ENCODE measurements at places on chromosomes 6 and 20.

- DNase-seq = no peak
Measured at GRCh38 chr6:14943116-14943515, 302.8 kb upstream of the JARID2 start.

DNA sequence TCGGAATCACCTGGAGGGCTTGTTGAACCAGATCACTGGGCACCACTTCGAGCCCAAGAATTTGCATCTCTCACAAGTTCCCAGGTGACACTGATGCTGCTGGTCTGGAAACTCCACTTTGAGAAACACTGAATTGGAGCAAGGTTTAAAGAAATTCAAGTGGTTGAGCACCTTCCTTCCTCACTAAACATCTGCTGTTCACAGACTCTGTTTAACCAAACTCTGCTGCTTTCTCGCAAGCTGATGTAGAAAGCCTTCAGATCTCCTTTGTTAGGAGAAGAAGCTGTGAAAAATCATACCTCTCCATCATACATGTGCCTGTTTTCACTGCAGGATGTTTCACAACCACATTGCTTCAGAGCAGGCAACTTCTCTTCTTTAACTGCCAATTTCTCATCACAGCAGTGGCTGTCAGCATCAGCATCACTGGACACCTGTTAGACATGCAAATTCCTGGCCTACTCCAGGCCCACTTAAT is 87.5 kb upstream of the TOP1 start:
- DNase-seq = no peak

- no peak for DNase-seq
Measured at GRCh38 chr6:47174502-47175023, 132.4 kb upstream of the ADGRF1 start.

- no peak for DNase-seq
Measured at GRCh38 chr6:156883497-156884252, 106.5 kb downstream of the ARID1B start.

DNA sequence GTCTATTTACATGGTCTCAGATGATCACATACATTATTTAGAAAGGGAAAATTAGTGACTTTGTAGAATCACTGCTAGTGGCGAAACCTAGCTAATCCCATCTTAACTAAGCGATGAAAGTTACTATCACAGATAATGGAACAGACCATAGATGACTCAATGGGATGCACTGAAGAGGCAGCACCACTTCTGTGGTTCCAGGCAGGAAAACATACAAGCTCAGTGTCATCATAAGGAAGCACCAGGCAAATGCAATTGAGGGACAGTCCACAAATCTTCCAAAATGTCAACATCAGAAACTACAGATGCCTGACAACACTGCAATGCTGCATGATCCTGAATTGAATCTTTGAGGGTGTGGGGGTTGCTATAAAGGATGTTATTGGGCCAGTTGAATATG is 15.9 kb upstream of the SNAI1 start:
- DNase-seq = no peak

- peak; percentile 2 for DNase-seq
Measured at GRCh38 chr6:168031411-168031971, 34.0 kb downstream of the KIF25 start.

- DNase-seq = no peak
Measured at GRCh38 chr20:58642441-58642840, 8.6 kb upstream of the STX16 start.

DNA sequence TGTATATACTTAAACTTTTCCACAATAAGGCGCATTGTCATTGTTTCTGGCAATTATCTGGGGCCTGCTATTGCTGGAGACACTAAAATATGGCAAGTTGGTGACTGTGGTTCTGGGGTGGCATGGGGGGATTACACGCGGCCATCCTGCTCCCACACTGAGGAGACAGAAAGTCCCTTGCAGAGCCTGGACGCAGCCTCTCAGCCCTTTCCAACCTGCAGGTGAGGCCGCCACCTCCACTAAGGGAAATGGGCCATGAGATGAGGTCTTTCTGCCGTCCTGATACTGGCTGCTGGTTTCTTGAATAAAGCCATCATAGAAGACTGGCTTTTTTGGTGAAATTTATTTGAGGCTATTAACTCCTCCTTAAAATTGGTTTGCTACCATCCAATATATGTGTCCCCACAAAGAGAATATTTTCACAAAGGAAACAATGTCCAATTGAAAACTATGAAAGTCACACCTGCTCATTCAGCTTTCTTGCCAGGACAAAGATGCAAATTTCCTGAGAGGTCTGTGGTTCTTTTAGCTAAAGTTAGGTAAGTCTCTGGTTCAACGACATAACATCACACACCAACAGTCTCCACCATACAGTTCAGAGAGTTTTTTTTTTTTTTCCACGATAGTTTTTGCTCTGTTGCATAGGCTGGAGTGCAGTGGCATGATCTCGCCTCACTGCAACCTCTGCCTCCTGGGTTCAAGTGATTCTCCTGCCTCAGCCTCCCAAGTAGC is 13.0 kb downstream of the TXNDC5 start:
- DNase-seq = no peak

GRCh38 chr6:118704915-118705314 is 53.5 kb upstream of the CEP85L start:
- DNase-seq = no peak

DNA sequence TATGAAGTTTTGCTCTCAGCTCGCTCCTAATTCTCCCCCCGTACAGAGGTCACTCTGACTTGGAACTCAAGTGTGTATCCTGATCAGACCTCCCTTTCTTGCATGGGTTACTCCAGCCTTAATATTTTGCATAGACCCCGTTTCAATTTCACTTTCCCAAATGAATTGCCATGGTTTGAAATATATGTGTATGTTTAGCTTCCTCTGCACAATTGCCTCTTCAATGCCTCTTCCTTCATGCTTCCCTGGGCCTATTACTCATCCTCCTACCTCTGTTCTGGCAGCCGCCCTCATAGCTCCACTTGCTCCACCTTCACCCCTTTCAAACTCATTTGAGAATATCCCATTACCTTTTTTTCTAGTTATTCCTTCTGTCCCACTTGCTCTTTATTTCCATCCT is 90.0 kb upstream of the SAMD5 start:
- no peak for DNase-seq

DNA sequence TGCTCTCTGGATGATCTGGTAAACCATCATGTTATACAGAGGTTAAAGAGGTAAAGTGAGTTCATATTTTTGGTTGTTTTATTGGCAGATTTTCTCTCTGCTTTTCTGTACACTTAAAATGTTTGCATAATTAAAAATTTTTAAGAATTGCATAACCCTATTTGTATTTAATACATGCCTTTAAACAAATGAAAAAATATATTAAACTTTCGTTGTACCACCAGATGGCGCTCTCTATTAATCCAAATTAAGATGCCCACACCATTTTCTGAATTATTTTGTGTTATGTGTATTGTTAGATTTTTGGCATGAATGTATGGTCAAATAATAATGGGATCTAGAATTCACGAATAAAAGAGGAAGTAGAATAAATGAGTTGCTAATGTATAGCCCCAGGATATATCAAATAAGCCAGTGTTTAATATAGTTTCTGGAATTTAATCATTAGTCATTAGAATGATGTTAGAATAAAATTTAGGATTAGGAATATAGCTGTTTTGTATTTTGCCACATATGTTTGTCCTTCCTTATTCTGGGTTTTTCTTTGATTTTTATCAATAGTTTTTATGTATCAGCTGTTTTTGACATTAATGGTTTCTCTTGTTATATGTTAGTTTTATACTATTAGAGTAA is 38.9 kb downstream of the SMAP1 start:
- no peak for DNase-seq

DNA sequence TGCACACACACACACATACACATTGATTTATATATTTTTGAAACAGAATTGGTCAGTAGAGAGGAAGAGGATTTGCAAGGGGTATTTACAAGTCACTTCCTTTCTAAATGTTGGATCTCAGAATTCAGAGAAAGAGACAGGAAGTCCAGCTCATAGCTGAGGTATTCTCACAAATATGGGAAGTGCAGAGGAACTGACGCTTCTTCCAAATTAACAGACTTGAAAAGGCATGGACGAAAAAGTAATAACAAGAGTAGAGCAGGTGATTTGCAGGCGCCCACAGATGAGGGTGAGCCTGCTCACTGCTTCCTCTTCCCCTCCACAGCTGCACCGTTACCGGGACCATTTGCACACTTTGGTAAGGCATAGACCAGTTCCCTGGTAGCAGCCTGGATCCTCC is 246.4 kb downstream of the PHACTR1 start:
- no peak for DNase-seq

- no peak for DNase-seq
Measured at GRCh38 chr6:135382182-135382628, 115.3 kb downstream of the AHI1 start.

DNA sequence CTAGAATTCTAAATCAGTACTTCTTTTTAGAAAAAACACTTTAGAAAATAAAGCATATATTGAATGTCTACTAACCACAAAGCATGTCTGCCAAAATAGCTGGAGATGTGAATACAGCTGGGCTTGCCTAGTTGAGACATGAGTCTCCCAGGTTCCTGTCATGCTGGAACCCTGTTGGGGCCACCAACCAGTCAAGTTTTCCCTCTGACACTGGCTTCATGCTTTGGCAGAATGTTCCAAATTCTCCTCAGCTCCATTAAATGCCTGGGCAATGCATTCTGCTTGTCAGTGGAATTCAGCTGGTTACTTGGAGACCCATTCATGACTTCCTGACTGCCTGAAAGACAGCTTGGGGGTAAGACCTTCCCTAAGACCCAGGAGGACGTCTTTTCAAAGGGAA is 87.2 kb downstream of the PRND start:
- no peak for DNase-seq

GRCh38 chr6:134732763-134733162 is 217.1 kb downstream of the ALDH8A1 start:
- no peak for DNase-seq

- no peak for DNase-seq
Measured at GRCh38 chr6:152746172-152746553, 4.4 kb upstream of the VIP start.

DNA sequence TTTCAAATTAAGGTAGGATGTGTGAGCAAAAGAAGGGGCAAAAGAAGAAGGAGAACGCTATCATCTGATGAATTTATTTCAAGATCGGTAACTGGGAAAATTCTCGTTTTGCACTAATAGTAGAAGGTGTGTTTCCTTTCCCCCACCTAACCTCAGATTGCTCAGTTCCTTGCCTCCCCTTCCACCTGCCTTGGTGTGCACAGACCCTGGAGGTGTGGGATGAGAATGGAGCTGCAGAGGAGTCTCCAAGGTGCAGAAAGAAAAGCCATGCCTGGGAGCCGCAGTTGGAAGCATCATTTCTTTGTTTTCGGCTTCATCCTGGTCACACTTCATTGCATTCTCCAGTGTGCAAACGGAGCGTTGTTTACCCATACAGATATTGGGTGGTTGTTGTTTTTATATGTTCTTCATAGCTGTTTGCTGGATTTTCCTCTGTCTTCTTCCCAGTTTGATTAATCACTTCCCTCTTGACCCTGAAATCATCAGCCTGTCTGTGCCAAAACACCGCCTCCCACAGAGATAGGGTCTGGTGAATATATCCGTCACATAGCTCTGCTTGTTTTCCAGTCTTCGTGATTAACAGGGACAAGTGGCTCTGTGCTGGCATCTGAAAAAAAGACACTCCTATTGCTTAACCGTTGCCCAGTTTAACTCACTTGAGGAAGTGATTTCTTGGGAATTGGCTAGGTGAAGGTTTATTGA is 40.2 kb upstream of the NEDD9 start:
- no peak for DNase-seq

DNA sequence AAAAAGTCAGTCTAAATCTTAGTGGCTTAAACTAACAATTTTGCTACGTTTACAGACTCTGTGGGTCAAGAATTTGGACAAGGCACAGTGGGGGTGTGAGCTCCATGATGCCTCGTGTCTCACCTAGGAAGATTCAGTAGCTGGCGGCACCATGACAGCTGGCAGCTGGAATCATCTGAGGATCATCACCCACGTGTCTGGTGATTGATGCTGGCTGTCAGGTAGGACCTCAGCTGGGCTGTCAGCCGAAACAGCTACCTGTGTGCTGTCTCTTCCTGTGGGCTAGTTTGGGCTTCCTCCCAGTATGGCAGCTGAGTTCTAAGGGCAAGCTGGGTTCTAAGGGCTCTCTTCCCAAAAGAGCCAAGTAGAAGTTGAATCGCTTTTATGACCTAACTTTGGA is 26.4 kb upstream of the DLGAP4 start:
- no peak for DNase-seq

DNA sequence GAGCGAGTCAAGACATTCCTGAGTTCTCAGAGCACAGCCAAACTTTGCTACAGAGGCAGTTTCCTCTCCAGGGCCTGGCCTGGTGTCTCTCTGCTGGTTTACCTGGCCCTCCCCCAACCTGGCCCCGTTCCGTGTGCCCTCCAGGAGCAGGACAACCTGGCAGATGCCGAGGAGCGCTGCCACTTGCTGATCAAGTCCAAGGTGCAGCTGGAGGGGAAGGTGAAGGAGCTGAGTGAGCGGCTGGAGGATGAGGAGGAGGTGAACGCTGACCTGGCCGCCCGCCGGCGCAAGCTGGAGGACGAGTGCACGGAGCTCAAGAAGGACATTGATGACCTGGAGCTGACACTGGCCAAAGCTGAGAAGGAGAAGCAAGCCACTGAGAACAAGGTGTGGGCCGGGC is 39.5 kb downstream of the MYH7B start:
- no peak for DNase-seq

DNA sequence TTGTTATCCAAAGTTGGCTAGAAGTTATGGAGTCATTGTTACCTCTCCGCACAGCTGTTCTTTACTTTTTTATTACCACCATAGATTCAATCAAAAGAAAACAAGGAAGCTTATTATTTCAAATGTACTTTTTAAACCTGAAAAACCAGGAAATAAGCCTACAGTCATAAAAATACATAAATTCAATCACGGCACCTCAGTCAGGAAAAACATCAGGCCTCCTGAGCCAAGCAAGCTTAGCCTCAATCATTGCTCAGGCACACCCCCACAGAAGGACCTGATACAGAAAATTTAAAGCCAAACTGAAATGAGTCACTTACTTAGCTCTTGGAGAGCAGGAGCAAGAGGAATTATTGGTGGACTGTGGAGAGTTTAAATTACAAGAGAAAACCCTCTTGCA is 44.3 kb downstream of the MARCKS start:
- DNase-seq = no peak

- DNase-seq = peak; percentile 6
Measured at GRCh38 chr20:5400164-5400762, 83.5 kb upstream of the PROKR2 start.

DNA sequence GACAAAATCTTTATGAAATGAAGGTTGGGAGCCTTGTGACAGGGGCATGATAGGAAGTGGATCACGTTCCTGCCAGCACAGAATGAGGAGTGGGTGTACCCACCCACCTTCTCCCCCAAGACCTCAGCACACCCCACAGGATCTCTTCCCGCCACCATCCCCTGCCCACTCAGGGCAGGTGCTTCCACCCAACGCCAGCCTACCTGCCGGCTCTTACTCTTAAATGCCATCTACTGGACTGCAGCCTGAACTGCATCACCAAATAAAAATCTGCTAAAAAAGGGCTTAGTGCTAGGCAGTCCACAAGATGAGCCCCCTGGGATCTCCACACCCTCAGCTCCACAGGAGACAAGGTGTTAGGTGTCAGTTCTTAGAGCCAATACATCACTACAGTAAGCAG is 20.6 kb downstream of the DTNBP1 start:
- peak; percentile 44 for DNase-seq

GRCh38 chr20:43903953-43904826 is 10.5 kb upstream of the TOX2 start:
- peak; percentile 67 for DNase-seq
